ENCODE measurements at places on chromosomes 5 and 9.
A peak's percentile ranks its signal among the peaks of the same experiment; 100 is the strongest.

GRCh38 chr9:10272830-10273229 lies 340.0 kb downstream of the PTPRD start:
- DNase-seq: no peak

DNA sequence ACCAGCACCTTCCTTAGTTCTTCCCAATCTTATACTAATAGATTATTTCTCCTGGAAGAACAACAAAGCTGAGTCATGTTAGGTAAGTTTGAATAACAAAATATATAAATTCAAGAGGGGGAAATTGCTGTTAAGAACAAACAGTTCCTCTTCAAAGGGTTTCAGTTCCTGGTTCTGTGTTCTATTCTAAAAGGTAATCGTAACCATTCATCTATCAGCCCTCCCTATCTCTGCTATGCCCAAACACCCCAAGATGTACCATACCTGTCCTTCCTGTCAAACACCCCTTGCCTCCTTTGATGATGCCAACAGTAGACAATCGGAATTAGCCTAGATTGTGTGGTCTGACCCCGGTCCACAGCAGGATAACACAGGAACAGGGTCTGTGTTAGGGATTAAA lies 4.2 kb upstream of the RNF180 start:
- no peak for DNase-seq

DNA sequence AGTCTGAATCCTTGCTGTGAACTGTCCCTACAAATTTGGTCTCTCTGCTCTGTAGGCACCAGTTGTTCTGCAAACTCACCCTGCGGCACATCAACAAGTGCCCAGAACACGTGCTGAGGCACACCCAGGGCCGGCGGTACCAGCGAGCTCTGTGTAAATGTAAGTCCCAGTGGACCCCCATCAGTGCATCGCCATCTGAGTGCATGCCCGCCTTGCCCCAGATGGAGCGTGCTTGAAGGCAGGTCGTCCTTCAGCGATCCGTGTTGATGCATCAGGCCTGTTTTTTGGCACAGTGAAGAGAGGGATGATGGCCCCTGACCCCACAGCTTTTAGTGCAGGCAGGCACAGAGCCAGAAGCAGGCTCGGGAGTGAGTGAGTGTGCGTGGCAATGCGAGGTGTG lies 1.3 kb downstream of the SURF2 start:
- no peak for DNase-seq

DNA sequence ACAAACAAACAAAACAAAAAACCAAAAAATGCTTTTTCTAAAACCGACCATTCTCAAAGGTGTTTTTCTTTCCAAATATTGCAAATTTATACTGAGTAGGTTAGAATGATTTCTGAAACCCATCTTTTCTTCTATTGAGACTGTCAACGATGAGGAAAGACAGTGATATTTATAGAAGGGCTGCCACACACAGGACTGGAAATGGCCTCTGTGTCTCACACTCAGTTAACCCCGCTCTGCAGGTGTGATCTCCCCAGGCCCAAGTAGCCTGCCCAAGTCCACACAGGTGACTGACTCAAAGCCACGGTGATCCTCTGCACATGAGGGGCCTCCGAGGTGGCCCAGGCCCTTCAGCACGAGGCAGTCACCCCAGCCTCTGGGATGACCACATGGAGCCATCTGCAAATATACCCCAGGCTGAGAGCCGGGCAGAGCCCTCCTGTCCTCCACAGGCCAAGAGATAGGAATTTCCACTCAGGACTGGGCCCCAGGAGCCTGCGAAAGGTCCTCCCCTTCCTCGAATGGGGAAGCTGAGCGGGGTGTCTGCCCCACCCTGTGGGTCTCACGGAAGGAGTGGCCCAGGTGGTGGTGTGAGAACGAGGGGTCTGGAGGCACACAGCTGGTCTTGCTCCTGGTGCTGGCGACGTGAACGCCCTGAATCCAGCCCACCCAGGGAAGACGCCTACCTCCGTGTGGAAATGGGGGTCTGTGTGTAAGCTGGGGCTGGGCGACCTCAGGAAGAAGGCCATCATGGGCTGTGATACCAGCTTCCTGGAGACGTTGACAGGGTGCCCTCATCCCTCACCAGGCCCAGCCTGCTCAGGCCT lies 53.0 kb upstream of the PHYKPL start:
- no peak for DNase-seq

DNA sequence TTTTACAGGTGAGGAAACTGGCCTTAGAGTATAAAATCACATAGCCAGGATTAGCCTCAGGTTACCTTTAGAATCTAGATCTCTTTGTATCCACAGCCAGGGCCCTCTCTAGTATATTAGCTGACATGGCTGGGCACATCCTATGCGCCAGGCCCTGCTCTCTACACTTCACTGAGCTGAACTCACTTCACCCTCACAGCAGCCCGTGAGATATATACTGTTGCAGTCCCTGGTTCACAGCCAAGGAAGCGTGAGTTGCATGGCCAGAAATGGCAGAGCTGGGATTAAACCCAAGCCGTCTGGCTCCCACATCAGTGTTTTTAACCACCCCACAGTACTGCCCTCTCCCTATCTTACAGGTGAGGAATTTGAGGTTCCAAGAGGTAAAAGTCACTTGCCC lies 58.4 kb downstream of the DAB2IP start:
- DNase-seq: no peak

GRCh38 chr5:65769539-65769938 lies 47.5 kb downstream of the NLN start:
- no peak for DNase-seq

- DNase-seq: no peak
Measured at GRCh38 chr5:10680876-10681481, 80.1 kb downstream of the DAP start.

GRCh38 chr9:19028835-19029451 lies 4.1 kb downstream of the SAXO1 start:
- peak; percentile 6 for DNase-seq

DNA sequence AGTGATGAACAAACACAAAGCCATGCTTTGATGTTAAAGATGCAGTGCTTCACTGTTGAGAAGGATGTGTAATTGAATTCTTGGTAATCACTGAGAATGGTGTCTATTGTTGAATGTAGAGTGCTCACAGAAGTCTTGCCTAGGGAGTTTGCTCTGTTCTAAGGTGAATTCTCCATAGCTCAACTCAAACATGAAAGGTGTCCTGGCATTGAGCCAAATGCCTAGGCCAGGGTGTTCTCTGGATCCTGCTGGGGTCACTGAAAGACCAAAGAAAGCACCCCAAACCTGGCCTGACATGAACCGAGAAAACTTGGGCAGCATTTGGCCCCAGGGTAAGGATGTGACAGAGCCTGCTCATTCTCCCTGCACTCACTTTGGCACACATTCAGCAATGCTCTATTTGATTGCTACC lies 217.3 kb downstream of the ARL15 start:
- no peak for DNase-seq

Measured in activated CD4-positive, alpha-beta T cell treated with anti-CD3 and anti-CD28 coated beads for 24 hours (primary cell).